SJSA1 (cell line): ENCODE measurements at places on chromosomes 13 and 19.
A peak's percentile ranks its signal among the peaks of the same experiment; 100 is the strongest.

- no peak for DNase-seq
- no peaks in the 10 kb centered on the region for H3K4me1 ChIP-seq
- H3K4me3 ChIP-seq = no peak overlapping the region
- no peaks in the 10 kb centered on the region for H3K27me3 ChIP-seq
- H3K36me3 ChIP-seq = no peaks in the 10 kb centered on the region
Measured at GRCh38 chr13:34265046-34265679, 447.2 kb downstream of the RFC3 start.

DNA sequence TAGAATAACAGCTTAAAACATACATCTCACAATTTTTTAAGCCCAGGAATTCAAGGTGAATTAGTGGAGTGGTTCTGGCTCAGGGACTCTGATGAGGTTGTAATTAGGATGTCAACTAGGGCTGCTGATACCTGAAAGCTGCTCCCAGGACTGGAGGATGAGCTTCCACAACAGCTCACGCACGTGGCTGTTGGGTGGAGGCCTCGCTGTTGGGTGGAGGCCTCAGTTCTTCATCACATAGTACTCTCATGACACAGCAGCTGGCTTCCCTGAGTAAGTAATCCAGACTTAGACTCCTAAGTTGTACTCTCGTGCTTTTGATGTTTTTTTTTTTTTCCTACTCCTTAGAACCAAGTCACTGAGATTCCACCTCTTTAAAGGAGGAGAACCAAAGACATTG is 577.1 kb upstream of the PRR20A start:
- H3K27ac ChIP-seq = no peak overlapping the region
- H3K27me3 ChIP-seq = no peaks in the 10 kb centered on the region
- H3K4me1 ChIP-seq = no peaks in the 10 kb centered on the region
- H3K4me3 ChIP-seq = no peak overlapping the region
- no peaks in the 10 kb centered on the region for H3K36me3 ChIP-seq

GRCh38 chr19:2983351-2984214 is 6.2 kb downstream of the TLE6 start:
- peaks cover 21% of the 10 kb centered on the region for H3K4me1 ChIP-seq
- H3K4me3 ChIP-seq = peak overlapping the region; percentile 40
- no peaks in the 10 kb centered on the region for H3K36me3 ChIP-seq

DNA sequence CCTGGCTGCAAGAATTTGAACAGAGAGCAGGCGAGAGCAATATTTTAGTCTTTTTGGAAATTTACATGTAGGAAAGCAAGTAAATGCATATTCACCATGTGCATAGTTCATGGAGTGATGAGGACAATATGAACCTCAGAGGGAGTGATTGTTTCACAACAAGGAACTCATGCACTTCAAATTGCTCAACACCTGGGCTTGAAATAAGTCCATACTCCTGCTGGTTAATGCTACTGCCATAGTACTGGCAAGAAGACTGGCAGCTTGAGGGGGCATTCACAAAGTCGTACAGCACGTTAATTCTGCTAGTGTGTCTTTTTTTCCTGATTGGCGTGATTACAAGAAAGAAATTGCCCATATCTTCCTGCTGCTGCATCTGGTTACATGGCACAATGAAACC is 267.6 kb downstream of the PCDH17 start:
- no peak overlapping the region for H3K4me3 ChIP-seq
- no peak for DNase-seq
- H3K4me1 ChIP-seq = no peaks in the 10 kb centered on the region
- no peaks in the 10 kb centered on the region for H3K36me3 ChIP-seq
- no peak overlapping the region for H3K27ac ChIP-seq

- H3K36me3 ChIP-seq = no peaks in the 10 kb centered on the region
- DNase-seq = no peak
- H3K27ac ChIP-seq = no peak overlapping the region
Measured at GRCh38 chr13:46320821-46321220, 66.2 kb downstream of the RUBCNL start.

- no peak for DNase-seq
- no peaks in the 10 kb centered on the region for H3K4me1 ChIP-seq
- H3K4me3 ChIP-seq = no peak overlapping the region
- H3K36me3 ChIP-seq = no peaks in the 10 kb centered on the region
- no peaks in the 10 kb centered on the region for H3K27me3 ChIP-seq
- H3K27ac ChIP-seq = no peak overlapping the region
Measured at GRCh38 chr13:60689571-60689970, 292.6 kb downstream of the TDRD3 start.
